Fibroblast of skin of right biceps (primary cell): ENCODE measurements at places on chromosomes 12 and 14.

DNA sequence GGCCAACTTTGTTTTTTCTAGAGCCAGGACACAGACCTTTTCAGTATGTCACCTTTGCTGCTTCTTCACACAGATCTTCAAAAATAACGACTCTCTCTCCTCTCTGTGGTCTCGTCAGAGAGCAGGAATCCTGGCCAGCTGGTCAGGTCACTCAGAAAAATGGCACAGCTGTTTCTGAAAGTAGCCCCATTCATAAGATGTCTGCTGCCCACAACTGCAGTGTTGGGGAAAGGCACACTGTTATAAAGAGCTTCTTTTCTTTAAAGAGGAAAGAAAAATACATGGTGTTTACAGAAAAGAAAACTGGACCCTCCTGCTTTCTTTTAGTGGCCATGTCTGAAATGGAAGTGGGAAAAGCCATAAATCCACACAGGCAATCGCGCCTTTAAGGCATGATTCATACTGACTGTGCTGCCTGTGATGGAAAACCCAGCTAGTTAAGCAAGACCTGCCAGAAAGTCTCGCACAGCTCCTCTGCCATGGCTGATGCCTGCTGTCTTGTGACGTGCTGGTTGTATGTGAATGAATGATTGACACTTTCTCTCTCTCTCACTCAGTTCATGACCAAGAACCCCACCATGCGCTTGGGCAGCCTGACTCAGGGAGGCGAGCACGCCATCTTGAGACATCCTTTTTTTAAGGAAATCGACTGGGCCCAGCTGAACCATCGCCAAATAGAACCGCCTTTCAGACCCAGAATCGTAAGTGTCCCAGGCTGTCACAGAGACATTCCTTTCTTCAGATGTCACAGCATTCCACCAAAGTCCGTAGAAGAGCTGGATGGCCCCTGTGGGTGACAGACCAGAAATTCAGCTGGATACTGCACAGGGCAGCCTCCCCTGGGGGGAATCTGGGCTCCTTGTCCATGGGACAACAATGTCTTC, 147.9 kb upstream of the HIF1A start:
- peak; percentile 92 for DNase-seq

DNA sequence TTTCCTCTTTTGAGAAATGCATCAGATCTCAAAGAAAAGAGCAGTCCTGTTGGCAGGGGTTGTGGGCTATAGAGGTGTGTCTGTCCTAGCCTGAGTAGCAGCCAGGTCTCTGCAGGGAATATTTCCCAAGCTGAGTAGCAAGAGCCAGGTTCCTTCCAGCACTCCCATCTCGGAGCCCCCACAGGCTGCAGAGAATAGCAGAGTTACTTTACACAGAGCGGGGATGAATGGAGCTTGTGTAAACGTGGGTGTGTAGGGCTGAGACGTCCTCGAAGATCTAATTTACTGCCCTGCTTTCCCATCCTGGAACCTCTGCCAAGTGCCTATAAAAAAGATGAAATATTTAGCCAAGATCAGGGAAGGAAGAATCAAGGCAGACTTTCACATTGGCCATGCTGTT, 156.6 kb downstream of the TSPAN9 start:
- no peak for DNase-seq

DNA sequence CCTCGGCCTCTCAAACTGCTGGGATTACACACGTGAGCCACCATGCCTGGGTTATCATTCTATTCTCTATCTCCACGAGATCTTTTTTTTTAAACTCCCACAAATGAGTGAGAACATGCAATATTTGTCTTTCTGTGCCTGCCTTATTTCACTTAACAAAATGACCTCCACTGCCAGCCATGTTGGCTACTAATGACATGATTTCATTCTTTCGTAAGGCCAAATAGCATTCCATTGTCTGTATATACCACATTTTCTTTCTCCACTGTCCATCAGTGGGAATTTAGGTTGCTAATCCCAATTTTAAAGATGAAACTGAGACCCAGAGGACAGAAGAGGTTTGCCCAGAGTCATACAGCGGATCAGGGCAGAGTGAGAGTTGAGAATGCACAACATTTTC, 10.9 kb upstream of the TRPV4 start:
- no peak for DNase-seq

DNA sequence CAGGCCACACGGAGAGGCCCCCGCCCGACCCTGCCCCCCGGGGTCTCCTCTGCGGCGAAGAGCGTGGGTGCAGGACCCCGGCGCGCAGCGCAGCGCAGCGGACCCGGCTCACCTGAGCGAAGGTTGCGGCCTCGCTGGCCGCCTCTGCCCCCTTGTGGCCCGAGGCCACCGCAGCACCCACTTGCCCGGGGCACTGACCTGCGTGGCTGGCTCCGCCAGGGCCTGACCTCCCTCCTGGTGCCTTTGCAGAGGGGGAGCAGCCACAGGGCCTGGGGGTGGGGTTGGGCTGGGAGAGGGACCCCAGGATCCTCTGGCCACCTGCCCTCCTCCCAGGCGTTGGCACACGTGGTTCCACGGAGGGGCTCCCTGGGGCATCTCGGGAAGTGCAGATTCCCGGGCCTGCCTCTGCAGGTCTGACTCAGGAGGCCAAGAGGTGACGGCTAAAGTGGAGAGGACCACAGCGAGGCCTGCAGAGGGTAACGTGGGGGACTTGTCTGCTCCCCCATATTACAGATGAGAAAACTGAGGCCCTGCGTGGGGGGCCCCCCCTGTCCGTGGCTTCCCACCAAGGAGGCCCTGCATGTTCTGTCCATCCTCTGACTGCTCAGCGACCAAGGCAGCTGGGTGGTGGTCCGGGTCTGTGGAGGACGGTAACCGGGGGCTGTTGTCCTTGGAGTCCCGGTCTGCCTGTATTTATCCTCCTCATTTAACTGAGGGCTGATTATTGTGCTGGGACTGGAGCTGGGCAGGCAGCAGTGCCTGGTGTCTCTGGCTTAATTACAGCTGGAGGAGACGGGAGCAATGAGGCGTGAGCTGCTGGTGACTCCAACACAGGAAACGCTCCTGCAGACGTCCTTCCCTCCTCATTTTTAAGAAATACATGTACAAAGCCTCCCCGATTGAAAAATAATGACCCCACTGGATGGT, 67.9 kb upstream of the BEGAIN start:
- DNase-seq, result no peak
